ENCODE measurements at places on chromosomes 4 and X. TPM values are rescaled to one million over a fixed set of nuclear protein-coding genes. Genes with fewer than 3 reads are reported as not detected.

The FGF5 gene
- not detected for total RNA-seq

The SPACA5 gene
- total RNA-seq = not detected

The IL1RAPL1 gene
- 0.12 TPM for total RNA-seq

The NLRP2B gene
- not detected for total RNA-seq

The AFM gene
- total RNA-seq = not detected

The FGF2 gene
- 0.68 TPM for total RNA-seq

The GRPR gene
- total RNA-seq = not detected

The CNKSR2 gene
- not detected for total RNA-seq

The RPA4 gene
- 0.64 TPM for total RNA-seq

The UGT8 gene
- 1.1 TPM for total RNA-seq

The DMD gene
- 5.1 TPM for total RNA-seq

The TMPRSS11D gene
- total RNA-seq = 196 TPM

The ATP1B4 gene
- not detected for total RNA-seq

The TMSB15C gene
- total RNA-seq = 0.12 TPM

The CXCL1 gene
- total RNA-seq = 22.9 TPM

The GAR1 gene
- 17.6 TPM for total RNA-seq

The CXCL6 gene
- 1.4 TPM for total RNA-seq

The ODAPH gene
- total RNA-seq = 0.12 TPM

The ZAR1 gene
- not detected for total RNA-seq

The PPBP gene
- 1.0 TPM for total RNA-seq

The TIMP1 gene
- 51.4 TPM for total RNA-seq

The EPGN gene
- total RNA-seq = 170 TPM

The CDS1 gene
- total RNA-seq = 19.6 TPM

The CPZ gene
- 0.80 TPM for total RNA-seq

The POU3F4 gene
- total RNA-seq = not detected

The MORC4 gene
- total RNA-seq = 13.9 TPM

The JAKMIP1 gene
- total RNA-seq = not detected

The NDNF gene
- total RNA-seq = 0.44 TPM

The PCYT1B gene
- 0.64 TPM for total RNA-seq

The S100P gene
- 1,144 TPM for total RNA-seq

The NAA11 gene
- total RNA-seq = not detected

The PDZD11 gene
- 44.7 TPM for total RNA-seq

The RBMX2 gene
- 11.4 TPM for total RNA-seq

The DGKK gene
- not detected for total RNA-seq

The PFKFB1 gene
- 0.36 TPM for total RNA-seq

The NXF2 gene
- not detected for total RNA-seq

The RNF128 gene
- 5.2 TPM for total RNA-seq

The UGT2B11 gene
- total RNA-seq = not detected

The ENPEP gene
- 0.40 TPM for total RNA-seq

The TRAM1L1 gene
- total RNA-seq = 0.36 TPM

The SHROOM2 gene
- total RNA-seq = 7.7 TPM

Measured in esophagus mucosa (tissue), 1 donor.